ENCODE measurements at places on chromosomes 13 and 19. TPM values are rescaled to one million over a fixed set of nuclear protein-coding genes. Genes with fewer than 3 reads are reported as not detected.

- no peak for DNase-seq
These were observed 10.0 kb downstream of the ATP7B start for GRCh38 chr13:52001120-52001731.

GRCh38 chr19:8596168-8596567 lies 14.3 kb downstream of the ADAMTS10 start:
- DNase-seq = no peak

GRCh38 chr13:22103046-22104027 lies 432.5 kb downstream of the FGF9 start:
- DNase-seq = no peak

DNA sequence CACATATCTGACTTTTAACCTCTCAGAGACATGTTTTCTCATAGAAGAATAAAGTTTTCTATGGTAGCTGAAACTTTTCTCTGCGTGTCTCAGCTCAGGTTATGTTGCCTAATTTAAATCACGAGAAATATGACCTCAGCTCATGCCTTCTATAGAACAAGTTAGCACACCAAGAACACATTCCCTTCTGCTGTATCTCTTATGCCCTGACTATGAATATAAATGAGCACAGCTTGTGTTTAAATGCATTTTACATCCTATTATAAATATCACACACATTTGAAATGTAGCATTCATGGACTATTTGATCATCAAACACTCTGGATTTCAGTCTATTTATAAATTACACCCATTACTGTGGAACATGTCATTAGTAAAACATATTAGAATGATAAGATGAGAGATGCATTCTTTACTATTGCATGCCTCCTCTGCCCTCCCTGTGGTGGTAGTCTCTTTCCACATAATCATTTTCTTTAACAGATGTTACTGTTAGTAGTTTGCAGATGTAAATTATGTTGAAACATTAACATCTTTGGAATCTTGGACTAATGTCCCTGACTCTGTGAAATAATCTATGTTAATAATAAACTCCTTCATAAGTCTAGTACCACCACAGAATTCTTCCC lies 2044.9 kb upstream of the PCDH20 start:
- DNase-seq = no peak

DNA sequence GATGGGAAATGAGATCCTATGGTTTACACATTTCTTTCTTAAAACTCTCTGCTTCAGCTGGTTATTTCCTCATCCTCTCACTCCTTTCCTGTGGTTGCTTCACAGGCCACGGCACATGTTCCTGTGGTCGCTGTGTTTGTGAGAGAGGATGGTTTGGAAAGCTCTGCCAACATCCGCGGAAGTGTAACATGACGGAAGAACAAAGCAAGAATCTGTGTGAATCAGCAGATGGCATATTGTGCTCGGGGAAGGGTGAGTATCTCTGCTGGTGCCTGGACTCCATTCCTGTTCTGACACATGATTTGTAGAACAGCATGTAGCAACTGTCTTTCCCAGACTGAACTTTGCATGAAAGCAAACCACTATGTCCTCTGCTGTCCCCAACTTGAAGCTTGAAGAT lies 254.2 kb downstream of the ITGBL1 start:
- DNase-seq = no peak

DNA sequence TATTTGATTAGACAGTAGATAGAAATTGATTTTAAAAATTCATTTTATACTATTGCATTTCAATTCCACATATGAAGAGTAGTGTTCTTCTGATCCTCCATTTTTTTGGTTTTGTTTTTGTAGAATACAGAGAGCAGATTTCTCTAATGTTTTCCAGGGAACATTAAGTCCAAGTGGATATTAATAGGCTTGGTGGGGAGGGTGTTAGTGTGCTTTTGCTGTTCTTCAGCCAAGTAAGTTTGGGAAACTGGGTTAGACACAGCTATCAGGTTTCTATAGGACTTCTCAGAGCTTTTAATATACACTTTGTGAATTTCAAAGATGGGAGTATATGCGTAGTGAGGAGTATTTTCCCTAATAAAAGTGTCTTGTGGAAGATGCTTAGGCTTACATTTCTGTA lies 21.8 kb downstream of the NAA16 start:
- DNase-seq = no peak

DNA sequence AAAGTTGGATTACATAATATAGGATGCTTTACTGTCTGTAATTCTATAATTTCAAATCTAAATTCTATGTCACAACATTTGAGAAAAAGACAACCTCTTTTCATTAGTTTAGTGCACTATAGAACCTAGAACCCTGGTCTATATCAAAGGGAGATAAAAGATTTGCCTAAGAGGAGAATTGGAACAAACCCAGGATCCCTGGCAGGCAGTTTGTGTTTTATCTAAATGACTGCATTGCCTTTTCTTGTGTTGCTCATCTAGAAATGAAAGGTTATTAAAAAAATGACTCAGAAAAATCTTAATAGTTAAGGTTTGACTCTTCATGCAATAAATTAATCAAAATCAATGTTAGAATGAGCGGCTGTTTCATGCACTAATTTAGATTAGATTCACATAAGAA lies 96.7 kb downstream of the PCDH9 start:
- no peak for DNase-seq

DNA sequence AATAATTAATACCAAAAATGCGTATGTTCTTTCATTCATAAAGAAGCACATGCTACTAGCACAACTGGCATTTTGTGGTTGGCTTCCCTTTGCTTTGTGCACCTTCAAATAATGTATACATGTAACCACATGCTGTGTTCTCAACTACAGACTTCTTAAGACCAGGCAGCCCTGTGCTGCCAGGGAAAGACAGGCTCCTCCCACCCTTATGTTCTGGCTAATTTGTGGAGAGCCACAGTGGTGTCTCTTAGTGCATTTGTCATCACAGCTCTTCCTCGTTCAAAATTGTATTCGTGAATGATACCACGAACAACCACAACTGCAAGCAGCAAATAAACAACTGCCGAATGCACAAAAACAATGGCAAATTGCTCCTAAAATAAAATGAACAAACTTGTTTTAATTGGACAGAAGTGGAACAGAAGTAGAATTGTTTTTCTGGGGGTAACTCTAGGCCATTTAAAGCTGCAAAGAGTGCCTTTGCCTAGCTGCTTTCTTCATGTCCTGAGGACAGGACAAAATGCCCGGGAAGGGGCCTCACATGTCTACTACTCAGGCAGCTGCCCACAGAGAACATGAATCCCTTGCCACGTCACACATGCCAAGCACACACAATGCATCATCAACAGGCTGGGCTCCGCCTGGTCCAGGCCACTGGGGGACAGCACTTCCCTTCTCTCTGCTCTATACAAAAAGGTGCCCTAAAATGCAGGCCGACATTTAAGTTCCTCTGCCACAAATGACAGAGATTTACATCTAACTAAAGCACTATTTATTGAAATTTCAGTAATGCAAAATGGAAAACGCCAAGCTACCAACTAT lies 21.7 kb downstream of the IRS2 start:
- DNase-seq = no peak

Gene IGLON5
- not detected for total RNA-seq

Gene EFNA2
- total RNA-seq = not detected

Gene ZNF491
- 1.4 TPM for total RNA-seq

Gene CAB39L
- total RNA-seq = 4.0 TPM
